Endothelial cell (in vitro differentiated cells): ENCODE measurements at places on chromosomes 6 and 20. TPM values are rescaled to one million over a fixed set of nuclear protein-coding genes. Genes with fewer than 3 reads are reported as not detected.

- no peak for DNase-seq
- H3K4me3 ChIP-seq, result peak overlapping the region; percentile 97
- H3K4me1 ChIP-seq, result peaks cover 12% of the 10 kb centered on the region
Observed at GRCh38 chr6:132513831-132514545, 1.1 kb upstream of the STX7 start.

DNA sequence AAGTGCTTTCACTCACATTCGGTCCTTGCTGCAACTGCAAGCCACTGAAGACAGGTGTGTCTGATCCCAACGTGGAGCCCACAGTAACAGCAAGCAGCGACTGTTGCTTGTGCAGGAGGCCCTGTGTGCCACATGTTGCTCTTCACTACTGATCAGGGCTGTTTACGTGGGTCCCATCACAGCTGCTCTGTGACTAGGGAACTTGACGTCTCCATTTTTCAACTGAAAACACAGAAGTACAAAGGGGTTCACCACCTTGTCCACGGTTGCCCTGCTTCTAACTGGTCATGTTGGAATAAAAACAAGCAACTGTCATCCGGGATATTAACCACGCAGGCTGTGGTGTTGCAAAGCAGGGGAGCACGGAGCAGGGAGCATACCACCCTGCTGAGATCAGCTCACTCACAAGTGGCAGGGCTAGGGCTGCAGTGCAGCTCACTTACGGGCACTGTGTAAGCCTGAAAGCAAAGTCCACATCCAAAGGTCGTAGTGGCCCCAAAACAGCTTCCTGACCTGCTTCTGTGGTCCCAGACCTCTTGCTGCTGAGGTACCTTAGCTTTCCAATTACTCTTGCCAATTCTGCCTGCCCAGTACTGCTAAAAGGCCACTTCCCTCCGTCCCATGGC lies 105.8 kb upstream of the DUSP22 start:
- H3K4me1 ChIP-seq, result no peaks in the 10 kb centered on the region
- peaks cover 3% of the 10 kb centered on the region for H3K27me3 ChIP-seq
- H3K4me3 ChIP-seq, result no peak overlapping the region
- no peak for DNase-seq
- H3K36me3 ChIP-seq, result no peaks in the 10 kb centered on the region

DNA sequence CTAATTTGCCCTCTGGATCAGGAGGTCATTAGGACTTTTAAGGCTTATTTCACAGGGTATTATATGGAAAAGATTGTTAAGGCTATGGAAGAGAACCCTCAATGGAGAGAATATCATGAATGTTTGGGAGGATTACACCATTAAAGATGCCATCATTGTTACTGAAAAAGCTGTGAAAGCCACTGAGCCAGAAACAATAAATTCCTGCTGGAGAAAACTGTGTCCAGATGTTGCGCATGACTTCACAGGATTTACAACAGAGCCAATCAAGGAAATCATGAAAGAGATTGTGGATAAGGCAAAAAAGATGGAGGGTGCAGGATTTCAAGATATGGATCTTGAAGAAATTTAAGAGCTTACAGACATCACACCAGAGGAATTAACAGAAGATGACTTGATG lies 798.3 kb upstream of the SLC35B3 start:
- DNase-seq, result no peak
- no peak overlapping the region for H3K4me3 ChIP-seq
- no peak overlapping the region for H3K27ac ChIP-seq
- H3K4me1 ChIP-seq, result no peaks in the 10 kb centered on the region
- no peaks in the 10 kb centered on the region for H3K36me3 ChIP-seq

DNA sequence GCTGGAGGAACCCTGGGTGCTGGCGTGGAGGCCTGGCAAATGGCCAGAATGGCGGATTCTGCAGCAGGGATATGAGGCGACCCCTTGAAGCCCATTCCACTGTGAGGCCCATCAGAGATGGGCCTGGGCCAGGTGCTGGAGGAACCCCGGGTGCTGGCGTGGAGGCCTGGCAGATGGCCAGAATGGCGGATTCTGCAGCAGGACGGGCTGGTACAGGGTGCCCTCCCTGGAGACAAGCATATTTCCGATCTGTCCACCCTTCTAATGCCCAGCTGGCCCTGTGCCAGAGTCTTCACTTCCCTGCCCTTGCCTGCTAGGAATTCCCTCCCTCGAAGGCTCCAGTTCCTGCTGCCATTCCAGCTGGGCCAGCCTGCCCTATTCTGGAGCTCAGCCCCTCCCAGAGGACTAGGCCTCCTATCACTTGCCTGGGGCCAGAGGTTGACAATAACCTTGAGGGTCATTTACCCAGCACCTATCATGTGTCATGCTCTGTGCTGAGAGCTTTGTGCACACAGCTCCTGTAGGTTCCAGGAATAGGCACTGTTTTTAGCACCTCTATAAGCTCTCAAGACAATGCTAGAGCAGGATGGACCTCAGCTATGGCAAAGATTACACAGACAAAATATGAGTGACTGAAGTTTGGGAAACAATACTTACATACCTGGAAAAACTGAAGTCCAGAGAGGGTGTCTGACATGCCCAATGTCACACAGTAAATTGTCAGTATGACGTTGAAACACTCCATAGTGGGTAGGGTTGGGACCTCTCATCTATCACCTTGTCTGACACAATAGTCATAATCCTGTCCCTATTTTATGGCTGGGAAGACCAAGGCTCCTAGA lies 21.4 kb downstream of the SUN5 start:
- H3K27me3 ChIP-seq, result peaks cover 3% of the 10 kb centered on the region
- no peak for DNase-seq
- H3K27ac ChIP-seq, result no peak overlapping the region
- H3K4me1 ChIP-seq, result no peaks in the 10 kb centered on the region
- H3K36me3 ChIP-seq, result no peaks in the 10 kb centered on the region
- no peak overlapping the region for H3K4me3 ChIP-seq

DNA sequence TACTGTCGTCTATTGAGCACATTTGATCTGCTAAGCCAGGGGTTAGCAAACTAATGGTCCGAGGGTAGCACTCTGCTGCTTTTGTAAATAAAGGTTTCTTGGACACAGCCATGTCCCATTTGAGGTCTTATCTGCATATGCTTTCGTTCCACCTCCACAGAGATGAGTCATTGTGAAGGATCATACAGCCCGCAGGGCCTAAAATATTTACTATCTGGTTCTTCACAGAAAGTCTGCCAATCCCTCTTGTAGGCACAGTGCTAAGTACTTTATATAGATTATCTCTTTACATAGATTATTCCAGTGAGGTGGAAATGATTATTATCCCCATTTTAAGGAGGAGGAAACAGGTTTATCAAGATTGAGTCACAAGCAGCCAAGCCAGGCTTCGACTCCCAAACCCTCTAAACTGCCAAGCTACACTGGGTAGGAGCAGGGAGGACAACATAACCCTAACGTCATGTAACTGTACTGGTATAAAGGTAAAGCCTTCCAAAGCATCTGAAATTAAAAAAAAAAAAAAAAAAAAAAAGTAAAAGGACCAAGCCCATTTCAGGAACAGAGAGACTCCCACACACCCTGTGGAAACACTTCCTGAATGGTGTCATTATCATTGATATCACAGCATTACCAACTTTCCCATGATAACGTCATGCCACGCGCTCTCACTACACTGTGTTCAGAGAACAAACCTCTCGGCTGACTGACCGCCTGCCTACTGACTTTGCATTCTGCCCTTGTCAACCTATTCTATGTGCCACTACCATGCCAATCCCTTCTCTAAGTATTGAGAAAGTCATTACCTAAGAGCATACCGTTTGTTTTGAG lies 101.0 kb downstream of the KIF16B start:
- no peaks in the 10 kb centered on the region for H3K4me1 ChIP-seq
- no peak overlapping the region for H3K27ac ChIP-seq
- DNase-seq, result no peak
- H3K36me3 ChIP-seq, result no peaks in the 10 kb centered on the region
- H3K27me3 ChIP-seq, result peaks cover 2% of the 10 kb centered on the region
- H3K4me3 ChIP-seq, result no peak overlapping the region

DNA sequence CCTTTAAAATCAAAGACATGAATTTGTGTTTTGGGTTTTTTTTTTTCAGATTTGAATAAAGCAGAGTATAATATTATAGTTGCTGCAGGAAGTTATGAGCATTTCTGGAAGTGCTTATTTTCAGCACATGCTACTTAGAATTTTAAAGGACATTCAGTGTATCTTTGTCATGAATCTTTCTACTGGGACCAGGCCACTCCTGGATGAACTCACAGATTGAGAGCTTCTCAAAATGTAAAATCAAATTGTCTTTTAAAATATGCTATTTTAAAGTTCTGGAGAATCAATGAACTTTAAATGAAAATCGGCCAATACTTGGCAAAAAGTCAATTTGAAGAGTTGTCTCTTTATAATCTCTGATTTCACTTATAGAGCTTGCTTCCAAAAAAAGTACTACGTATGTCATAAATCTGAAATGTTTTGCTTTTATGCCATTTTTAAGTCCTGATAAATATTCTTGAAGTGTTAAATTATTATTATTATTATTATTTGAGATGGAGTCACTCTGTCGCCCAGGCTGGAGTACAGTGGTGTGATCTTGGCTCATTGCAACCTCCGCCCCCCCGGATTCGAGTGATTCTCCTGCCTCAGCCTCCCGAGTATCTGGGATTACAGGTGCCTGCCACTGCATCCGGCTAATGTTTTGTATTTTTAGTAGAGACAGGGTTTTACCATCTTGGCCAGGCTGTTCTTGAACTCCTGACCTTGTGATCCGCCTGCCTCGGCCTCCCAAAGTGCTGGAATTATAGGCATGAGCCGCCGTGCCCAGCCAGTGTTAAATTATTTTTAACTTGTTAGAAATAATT lies 175.7 kb upstream of the AKAP12 start:
- H3K36me3 ChIP-seq, result peaks cover 7% of the 10 kb centered on the region
- H3K27ac ChIP-seq, result no peak overlapping the region
- H3K4me3 ChIP-seq, result no peak overlapping the region
- peaks cover 9% of the 10 kb centered on the region for H3K4me1 ChIP-seq
- no peak for DNase-seq
- H3K27me3 ChIP-seq, result no peaks in the 10 kb centered on the region

DNA sequence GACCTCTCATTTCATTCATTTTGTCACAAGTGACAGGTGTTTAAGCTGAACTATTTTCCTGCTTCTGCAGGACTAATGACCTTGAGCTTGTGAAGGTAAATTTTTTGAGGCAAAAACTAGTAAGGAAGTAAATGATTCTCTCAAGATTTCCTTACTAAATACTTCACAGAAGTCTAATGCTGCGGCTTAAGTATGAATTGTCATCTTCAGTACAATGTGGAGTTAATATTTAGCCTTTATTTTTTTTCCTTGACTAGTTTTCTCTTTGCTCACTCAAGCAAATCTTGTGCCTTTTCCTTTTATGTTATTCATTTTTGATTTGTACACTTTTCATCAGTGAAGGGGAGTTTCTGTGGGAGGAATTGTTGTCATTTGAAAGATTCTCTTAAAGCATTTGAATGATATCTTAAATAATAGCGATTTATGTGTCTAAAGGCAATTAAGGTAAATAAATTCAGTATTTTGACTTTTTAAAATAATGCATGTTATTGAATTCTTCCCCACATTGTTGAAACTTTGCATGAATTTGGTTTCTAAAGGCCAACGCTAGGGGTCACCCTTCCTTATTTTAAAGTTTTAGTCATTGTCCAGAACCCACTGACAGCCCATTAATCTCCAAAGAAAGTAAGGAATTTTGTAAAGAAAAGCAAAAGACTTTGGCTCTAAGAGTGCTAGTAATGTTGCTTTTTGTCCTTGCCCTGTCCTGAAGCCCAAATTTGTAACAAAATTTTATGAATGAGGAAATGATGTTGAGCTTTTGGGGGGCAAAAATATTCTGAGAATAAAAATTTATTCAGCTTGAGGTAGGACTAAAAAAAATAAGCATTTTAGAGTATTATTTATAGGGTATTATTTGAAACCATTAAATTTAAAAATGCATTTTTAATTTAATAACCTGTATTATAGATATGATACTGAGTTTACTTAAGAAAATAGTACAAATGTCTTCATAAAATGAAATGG lies 157.4 kb upstream of the LAMA2 start:
- H3K4me3 ChIP-seq, result no peak overlapping the region
- peaks cover 2% of the 10 kb centered on the region for H3K27me3 ChIP-seq
- no peaks in the 10 kb centered on the region for H3K36me3 ChIP-seq
- no peaks in the 10 kb centered on the region for H3K4me1 ChIP-seq
- peak; percentile 46 for DNase-seq

GRCh38 chr6:97085772-97086171 lies 161.2 kb downstream of the KLHL32 start:
- no peak overlapping the region for H3K27ac ChIP-seq
- peaks cover 5% of the 10 kb centered on the region for H3K4me1 ChIP-seq
- peaks cover 2% of the 10 kb centered on the region for H3K27me3 ChIP-seq

DNA sequence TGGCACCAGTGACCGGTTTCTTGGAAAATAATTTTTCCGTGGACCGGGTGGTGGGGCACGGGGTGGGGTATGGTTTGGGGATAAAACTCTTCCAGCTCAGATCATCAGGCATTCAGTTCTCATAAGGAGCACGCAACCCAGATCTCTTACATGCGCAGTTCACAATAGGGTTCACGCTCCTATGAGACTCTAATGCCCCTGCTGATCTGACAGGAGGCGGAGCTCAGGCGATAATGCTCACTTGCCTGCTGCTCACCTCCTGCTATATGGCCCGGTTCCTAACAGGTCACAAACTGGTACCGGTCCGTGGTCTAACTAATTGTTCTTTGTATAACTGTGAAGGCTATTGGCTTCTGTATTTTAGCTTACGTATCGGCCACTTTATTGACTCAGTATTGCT lies 51.7 kb downstream of the VSTM2L start:
- no peak overlapping the region for H3K4me3 ChIP-seq
- H3K27me3 ChIP-seq, result no peaks in the 10 kb centered on the region
- no peak overlapping the region for H3K27ac ChIP-seq
- H3K36me3 ChIP-seq, result no peaks in the 10 kb centered on the region
- no peak for DNase-seq

DNA sequence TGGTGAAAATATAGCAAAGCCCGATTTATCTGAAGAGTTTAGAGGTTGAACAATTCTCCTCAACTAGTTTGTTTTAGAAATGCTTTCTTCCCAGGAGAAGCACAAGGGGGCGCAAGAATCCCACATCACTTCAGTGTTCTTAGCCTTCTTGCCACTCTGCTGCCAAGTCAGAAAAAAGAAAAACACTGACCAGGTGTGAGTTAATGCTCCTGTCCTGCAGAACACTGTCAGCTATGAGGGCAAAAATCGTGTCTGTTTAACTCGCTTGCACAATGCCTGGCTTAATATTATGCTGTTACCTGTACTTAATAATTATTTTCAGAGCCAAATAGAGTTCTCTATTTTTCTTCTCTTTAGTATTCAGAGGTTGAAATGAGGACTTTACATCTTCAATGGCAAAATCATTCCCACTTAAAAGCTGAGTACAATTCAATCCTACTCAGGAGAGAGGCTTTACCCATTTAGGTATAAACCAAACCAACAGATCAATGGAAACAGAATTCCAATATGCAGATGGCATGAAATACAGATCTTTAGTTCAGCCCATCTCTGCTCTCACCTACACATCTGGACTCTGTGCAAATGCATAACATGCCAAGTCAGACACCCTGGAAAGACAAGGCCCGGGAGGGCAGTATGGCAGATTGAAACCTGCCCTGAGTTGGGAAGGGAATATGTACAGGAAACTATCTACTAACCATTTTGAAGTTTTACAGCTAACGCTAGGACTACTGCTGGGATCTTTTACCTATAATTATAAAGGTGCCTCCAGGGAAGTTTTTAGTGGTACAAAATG lies 71.4 kb upstream of the TULP1 start:
- H3K36me3 ChIP-seq, result no peaks in the 10 kb centered on the region
- no peaks in the 10 kb centered on the region for H3K4me1 ChIP-seq
- DNase-seq, result peak; percentile 70
- H3K27ac ChIP-seq, result no peak overlapping the region

Gene ABHD16B
- total RNA-seq, result not detected

Gene CFB
- not detected for total RNA-seq

Gene NKX2-2
- 0.82 TPM for total RNA-seq

Gene PSMA7
- 302 TPM for total RNA-seq

Gene DACT2
- 0.23 TPM for total RNA-seq

Gene FLRT3
- 6.3 TPM for total RNA-seq

Gene EMILIN3
- total RNA-seq, result 0.28 TPM

Gene CFAP206
- 0.54 TPM for total RNA-seq
